Stimulated activated CD8-positive, alpha-beta memory T cell treated with anti-CD3 and anti-CD28 coated beads, Interleukin-7, amount 100 ng/mL, for 4 hours (primary cell): ENCODE measurements at places on chromosomes 3 and 15.

- DNase-seq: no peak
These were observed 21.4 kb downstream of the BTLA start for GRCh38 chr3:112477891-112478290.

DNA sequence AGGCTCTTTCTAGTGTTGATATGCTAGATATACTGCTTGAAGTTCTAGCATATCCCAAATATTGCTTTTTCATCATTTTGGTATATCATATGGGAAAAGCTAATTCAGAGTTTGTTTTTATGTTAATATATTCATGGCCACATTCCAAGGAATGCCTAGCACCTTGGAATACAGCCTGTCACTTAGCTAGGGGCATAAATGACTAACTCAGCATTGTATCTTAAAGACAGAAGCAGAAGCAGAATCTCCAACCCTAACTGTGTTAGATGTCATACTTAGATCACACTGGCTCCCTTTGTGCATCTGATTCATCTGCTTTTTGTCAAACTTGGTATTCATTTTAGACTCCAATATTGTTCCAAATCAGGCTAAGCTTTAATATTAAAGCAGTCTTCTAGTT, 130.8 kb upstream of the TSPAN3 start:
- DNase-seq: no peak

- DNase-seq: no peak
These were observed 62.4 kb downstream of the GASK1A start for GRCh38 chr3:43041517-43041916.

DNA sequence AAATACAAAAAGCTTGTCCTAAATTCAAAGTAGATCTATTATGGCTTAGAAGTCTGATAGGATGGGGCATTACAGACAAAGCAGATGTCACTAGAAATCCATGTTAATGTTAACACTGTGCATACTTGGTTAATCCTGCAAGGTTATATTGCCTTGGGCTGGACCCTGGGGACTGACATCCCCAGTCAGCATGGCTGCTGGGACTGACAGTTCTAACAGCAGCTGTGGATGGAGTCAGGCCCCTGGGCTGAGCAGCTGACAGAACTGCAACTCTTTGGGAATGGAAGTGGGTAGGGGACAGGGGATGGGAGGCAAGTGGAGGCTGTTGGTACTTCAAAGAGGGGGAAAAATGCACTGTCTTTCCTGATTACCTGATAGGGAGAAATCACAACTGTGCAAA, 7.5 kb downstream of the P2RY1 start:
- no peak for DNase-seq

GRCh38 chr3:43194069-43194468, 88.2 kb upstream of the POMGNT2 start:
- no peak for DNase-seq

DNA sequence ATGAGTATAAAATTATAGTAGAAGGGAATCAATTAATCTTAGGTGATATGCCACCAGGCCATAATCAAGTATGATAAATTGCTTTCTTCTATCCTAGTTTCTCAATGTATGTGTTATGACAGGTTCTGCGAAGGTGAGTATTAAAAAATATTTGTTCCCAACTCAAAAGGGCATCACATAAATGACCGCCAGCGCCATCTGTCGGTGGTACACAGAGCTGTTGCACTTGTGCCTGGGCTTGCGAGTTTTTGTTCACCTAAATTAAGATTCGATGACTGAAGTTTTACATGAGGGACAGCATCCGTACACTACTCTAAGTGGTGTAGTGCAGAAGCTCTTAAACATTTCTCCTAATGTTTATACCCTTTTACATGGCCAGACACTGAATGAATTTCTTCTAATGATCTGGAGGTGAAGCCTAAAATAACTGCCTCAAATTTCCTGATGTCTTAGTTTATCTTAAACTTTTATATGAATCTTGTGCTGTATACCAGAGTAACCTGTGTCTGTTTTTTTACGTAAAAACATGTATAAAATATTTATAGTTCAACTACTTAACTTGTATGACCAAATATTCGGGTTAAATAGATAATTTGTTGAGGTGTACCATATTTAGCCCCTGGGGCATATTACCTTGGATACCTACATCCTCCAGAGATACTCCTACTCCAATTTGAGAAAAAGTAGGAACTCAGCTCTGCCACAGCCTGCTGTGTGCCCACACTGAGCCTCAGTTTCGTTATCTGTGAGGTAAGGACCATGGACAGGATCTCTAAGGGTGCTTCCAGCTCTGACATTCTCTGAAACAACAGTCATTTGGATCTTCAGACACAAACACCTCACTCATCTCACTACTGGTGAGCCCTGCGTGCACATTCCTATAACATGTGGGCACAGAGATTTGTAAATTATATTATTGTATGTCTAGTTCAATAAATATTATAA, 365.6 kb downstream of the MAGI1 start:
- DNase-seq: no peak

GRCh38 chr3:78906245-78906644, 861.6 kb downstream of the ROBO1 start:
- no peak for DNase-seq

- DNase-seq: no peak
These were observed 196.7 kb downstream of the EPHA6 start for GRCh38 chr3:97010881-97011657.

GRCh38 chr3:3200632-3201212, 21.2 kb upstream of the CRBN start:
- DNase-seq: no peak

DNA sequence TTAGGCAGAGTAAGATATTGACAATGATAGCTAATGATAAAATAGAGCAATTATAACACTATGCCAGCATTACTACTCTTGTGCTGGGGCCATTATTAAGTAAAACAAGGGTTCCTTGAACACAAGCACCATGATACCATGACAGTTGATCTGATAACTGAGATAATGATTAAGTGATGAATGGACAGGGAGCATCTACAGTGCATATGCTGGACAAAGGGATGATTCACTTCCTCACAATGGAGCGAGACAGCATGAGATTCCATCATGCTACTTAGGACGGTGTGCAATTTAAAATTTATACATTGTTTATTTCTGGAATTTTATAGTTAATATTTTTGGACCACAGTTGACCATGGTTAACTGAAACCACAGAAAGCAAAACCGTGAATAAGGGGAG, 156.6 kb downstream of the FHIT start:
- no peak for DNase-seq

GRCh38 chr3:129383292-129383860, 45.1 kb downstream of the EFCAB12 start:
- no peak for DNase-seq

- no peak for DNase-seq
These were observed 183.6 kb downstream of the MINAR1 start for GRCh38 chr15:79615754-79616153.

- DNase-seq: no peak
These were observed 51.9 kb upstream of the RPL32 start for GRCh38 chr3:12893247-12893646.

DNA sequence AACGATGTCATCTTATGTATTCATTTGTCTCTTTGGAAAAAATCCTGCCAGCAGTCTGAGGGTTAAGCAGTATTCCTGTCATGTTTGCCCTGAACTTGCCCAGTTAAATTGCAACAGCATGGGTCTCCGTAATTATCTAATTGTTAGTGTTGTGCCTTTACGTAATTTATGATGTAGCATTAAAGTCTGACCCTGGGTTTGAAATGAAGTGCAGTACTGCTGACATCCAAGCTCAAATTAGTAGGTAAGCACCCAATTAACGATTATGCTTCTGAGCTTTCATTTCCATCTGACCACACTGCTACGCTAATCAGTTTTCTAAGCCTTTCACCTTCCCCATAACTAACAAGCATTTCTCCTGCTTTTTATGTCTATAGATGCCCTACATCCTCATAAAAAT, 241.8 kb downstream of the ARRDC4 start:
- DNase-seq: no peak

DNA sequence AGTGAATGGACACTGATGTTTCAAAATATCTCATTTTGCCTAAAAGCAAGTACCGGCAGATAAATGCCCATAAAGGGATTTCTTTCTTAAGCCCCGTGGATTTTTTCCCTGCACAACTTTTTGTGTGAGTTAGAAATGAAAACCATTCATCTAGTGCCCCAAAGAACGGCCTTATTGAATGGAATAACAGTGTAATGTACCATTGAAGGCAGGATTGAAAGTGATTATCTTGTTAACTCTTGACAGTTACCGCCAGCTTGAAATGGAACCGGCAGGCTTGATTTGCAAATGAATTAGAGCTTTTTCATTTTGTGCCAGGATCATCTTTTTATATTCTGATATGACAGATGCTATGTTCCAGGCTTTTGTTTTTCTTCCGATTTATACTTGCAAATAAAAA, 162.2 kb downstream of the RSRC1 start:
- no peak for DNase-seq

GRCh38 chr3:150515210-150515609, 31.1 kb downstream of the SERP1 start:
- DNase-seq: no peak

DNA sequence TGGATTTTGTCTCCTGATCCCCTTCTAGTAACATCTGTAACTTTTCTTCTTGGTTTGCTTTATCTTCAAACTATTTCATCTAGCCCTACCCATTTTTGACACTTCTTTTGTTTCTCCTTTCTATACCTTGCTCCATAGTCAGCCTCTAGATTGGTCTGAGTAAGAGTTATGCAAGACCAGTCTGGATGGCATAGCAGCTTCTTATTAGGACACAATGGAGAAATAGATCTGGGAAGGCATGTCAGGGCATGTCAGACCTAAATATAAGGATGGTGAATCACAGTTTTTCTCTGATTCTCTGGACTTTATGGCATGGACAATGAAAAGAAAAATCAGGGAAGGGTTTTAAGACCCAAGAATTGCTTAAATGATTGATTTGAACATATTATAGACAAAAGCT, 452.5 kb downstream of the RAP2B start:
- DNase-seq: no peak

GRCh38 chr15:69313432-69314000, 14.8 kb downstream of the PAQR5 start:
- no peak for DNase-seq
